ENCODE measurements at places on chromosomes 12 and 14.

DNA sequence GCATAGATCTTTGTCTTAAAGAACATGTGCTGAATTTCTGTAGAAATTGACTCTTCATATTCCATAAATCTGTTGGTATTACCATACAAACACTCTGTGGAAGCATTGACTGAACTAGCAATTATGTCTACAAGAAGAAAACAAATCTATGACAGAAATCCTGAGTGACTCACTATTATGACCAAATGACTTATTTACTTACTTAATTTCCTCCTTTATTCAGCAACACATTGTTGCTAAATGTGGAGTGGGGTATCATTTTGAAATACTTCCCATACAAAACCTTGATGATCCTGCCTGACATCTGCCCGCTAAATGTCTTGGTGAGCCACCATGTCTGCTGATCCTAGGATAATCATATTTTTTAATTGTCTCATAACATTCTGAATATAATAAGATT is 99.1 kb upstream of the SLCO1C1 start:
- no peak for DNase-seq

GRCh38 chr14:93332397-93332852 is 411 bp downstream of the BTBD7 start:
- no peak for DNase-seq

DNA sequence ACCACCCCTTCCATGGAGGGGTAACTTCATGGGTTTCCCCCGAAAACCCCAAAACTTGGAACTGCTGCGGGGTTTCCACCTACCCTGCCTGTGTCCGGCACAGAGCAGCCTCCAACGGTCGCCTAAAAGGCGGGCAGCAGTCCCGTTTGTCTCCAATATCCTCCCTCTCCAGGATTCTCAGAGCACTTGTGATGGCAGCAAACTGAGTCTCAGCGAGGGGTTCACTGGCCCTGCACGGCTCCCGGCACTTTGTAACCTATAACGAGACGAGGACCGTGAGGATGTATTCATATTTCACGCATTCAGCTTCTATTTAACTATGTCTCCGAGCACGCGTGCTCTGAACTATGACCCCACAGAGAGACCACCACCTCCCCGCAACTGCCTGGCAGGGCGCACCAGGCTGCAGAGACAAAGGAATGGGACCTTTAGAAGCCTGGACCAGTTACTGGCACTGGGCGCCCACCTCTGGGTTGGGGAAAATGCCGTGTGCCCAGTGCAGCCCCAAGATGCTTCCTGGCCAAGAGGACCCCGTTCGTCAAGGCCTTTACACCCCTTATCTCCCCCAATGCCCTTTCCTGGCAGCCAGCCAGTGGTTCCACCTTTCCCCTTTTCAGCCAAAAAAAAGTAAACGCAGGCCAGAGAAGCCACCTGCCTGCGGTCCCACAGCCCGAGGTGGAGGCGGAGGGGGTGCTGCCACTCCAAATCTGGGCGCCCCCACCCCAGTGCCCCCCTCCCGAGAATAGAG is 173.1 kb upstream of the RTL1 start:
- no peak for DNase-seq

DNA sequence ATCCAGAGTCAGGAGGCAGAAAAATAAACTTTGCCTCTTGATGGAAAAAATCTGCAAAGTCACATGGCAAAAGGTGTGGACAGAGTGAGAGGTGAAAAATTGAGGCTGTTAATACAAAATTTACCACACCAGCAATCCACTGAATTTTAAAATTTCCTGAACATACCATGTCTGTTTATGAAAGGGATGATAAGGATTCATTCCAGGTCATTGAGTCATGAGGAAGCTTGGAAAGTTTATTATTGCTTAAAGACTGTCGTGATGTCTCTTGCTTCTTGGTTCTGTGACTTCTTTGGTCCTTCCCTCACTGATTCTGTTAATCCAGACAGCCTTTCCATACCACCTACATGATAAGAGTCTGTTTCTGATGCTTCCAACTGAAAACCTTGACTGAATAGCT is 73.2 kb downstream of the TTC6 start:
- DNase-seq = no peak

DNA sequence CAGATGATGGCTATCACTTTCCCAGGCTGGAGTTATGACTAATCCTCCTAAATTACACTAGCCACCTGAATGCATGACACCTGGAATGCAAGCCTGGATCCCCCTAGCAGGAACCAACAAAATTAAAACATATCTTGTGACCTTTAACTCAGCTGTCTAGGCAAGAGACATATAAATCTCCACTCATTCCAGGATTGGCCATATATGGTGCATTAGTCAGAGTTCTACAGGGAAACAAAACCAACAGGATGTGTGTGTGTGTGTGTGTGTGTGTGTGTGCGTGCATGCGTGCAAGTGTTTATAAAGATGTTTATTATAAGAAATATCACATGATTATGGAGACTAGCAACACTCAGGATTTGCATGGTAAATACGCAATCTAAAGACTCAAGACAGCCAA is 212.8 kb downstream of the KIF21A start:
- DNase-seq = no peak

DNA sequence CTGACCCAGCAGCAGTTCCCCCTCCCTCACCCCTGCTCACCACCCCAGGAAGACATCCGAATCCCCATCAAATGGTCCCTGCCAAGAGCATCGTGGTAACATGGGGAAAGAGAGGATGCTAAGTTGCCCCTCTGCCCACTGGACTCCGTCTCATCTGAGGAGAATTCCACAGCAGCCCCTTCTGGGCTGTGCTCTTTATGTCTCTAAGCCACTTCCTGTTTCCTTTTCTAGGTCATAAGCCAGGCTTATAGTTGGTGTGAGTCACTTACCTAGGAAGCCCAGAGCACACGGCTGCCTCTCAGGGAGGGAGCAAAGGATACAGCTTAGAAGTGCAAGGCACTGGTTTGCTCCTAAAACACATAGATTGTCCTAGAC is 76.0 kb downstream of the VCPKMT start:
- DNase-seq = peak; percentile 78

GRCh38 chr14:69014829-69015259 is 35.7 kb upstream of the ACTN1 start:
- DNase-seq = no peak

DNA sequence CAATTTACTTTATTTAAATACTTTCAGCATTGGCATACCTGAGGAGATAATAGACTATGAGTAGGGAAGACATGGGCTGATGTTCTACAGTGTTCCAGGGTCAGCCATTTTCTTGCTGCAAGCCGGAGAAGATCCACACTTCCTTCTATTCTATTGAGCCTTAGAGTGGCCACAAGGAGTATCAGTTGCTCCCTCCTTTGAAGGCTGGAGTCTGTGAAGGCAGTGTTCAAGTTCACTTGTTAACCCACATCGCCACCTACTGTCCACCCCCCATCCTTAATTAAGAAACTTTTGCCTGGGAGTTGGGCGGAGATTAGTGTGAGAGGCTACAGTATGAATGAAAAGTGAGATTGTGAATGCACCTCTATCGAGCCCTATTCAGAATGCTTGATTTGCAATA is 666.6 kb downstream of the NRXN3 start:
- DNase-seq = no peak

GRCh38 chr12:26651566-26652188 is 181.3 kb downstream of the ITPR2 start:
- DNase-seq = peak; percentile 18

GRCh38 chr12:17665839-17666238 is 424.2 kb downstream of the RERGL start:
- no peak for DNase-seq

DNA sequence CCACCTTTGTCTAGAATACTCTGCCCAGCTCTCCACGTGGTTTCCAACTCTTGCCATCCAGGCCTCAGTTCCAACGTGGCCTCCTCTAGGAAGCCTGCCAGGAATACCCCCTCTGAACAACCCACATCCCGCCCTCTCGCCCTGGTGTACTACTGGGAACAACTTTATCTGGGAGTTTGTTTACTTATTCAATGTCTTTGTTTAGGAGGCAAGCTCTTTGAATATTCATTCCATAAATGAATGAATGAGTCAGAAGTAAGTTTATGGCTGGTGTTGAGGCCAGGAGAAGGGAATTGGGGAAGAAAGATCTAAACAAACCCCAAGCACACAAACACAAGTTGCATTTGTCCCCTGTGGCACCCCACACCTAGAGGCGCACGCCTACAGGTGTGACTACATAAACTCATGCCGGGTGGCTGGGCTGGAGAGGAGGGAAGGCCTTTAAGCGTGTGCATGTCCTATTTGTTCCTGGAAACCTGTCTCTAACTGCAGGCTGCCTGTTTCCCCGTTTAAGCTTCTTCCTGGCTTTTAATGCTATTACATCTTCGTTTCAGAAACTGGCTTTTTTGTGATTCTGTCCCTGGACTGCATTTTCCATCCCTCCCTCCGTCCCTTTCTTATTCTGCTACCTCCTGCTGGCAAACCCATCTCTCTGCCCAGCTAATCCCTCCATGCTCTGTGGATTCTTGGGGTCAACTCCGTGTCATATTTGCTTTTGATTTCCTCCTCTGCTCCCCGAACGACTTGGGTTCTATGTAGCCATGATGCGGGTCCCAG is 57.9 kb downstream of the FZD10 start:
- no peak for DNase-seq

- no peak for DNase-seq
Observed at GRCh38 chr12:105470601-105471000, 140.1 kb downstream of the C12orf75 start.

DNA sequence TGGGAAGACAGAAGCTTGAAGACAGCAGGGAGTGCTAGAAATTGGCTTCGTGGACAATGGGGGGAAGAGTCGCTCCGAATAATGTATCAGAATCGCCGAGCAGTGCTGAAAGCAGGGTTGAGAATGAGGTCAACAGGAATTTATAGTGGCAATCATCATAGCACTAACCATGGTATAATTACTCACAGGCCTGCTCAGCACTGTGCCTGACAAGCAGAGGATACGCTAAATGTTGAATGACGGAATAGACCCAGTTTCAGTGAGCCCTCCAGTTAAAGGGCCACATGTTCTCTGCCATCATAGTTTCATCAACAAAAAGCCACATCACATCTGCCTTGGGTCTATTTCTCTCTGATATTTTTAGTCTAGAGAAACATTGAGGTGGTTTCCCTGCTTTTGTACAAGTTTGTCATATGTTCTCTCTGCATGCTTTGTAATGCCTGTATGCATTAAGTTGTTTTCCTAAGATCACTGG is 130.3 kb upstream of the EGLN3 start:
- no peak for DNase-seq

- peak; percentile 42 for DNase-seq
Observed at GRCh38 chr12:54053751-54054741, at the start of gene HOXC4. Gene HOXC4 (plus strand): TSS chr12:54053835. CDS start chr12:54053923, 88 bp downstream.

DNA sequence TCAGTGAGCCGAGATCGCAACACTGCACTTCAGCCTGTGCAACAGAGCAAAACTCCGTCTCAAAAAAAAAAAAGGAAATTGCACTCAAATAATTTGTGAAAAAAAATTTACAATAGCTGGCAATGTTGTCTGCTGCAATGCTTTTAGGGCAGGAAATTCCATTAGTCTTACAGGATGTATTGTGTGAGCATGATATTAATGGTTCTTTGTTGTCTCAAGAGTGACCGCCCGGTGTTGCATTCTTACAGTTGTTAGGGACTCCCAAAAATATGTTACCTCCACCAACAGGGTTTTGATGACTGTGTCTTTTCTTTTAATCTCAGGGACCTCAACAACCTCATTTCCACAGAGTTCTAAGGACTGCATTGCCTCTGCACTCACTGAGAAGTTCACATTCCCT is 44.8 kb downstream of the PZP start:
- no peak for DNase-seq

DNA sequence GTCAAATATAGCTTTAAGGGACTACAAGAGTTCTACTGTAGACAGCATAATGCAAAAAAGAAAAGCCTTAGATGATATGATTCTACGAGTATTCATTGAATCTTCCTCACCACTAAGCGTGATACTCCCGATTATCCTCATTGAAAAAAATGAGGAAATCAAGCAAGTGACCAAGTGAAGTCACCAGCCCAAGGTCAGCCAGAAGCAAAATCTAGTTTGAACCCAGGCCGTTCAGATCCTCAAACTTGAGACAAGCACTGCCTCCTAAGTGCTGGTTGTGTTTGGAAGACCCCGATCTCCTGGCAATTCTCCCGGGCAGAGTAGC is 845 bp downstream of the GIT2 start:
- DNase-seq = no peak

DNA sequence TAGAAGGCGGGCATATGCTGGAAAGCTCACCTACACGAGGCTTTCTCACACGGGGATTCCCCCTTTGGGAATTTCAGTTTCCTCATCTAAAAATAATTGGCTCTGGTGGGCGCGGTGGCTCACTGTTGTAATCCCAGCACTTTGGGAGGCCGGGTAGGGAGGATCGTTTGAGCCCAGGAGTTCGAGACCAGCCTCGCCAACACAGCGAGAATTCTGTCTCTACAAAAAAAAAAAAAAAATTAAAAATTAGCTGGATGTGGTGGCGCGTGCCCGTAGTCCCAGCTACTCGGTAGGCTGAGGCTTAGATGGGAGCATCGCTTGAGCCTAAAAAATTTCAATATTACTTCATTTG is 400 bp upstream of the NDUFA12 start:
- no peak for DNase-seq

- no peak for DNase-seq
Observed at GRCh38 chr12:10126413-10126812, 3.6 kb downstream of the CLEC7A start.

- no peak for DNase-seq
Observed at GRCh38 chr12:30010071-30011052, 226.6 kb upstream of the TMTC1 start.

DNA sequence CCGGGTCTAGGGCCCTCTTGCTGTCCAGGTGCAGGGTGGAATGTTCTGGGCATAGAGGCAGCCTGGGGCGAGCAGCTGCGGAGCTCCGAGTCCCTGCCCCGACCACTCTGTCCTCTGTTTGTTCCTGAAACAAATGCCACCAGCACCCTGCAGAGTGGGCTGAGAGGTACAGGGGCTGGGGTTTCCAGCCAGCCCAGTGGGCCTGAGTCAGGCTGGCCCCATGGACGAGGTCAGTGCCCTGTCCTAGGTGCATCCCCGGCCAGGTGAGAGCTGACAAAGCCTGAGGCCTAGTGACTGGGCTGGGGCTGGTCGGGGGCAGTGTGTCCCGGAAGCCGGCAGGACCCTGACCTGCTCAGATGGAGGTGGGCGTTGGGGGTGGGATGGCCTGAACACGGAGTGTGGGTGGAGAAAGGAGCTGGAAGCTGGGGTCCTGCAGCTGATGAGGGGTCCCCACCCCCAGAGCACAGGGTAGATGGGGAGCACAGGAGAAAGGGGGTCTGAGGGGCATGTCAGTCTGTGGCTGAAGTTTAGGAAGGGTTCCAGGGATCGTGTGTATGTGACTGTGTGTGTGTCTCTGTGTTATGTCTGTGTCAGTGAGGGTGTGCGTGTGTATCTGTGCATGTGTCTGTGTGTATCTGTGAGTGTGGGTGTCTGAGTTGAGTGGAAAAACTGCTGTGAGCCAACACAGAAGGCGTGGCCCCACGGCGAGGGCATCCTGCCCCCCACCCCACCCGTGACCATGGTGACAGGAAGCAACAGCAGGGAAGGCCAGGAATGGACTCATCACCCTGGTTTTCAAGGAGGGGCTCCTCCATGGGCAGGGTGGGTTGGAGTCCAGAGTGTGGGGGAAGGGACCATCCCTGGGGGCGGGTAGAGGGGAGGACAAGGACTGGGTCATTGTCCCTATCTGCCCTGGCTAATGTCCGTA is 2.4 kb upstream of the CRIP1 start:
- peak; percentile 84 for DNase-seq

GRCh38 chr14:20429801-20430669 is 5.9 kb downstream of the KLHL33 start:
- DNase-seq = no peak

- DNase-seq = no peak
Observed at GRCh38 chr14:23020143-23021128, 10.5 kb upstream of the C14orf93 start.

- no peak for DNase-seq
Observed at GRCh38 chr14:101215266-101215665, 311.7 kb upstream of the RTL1 start.

- no peak for DNase-seq
Observed at GRCh38 chr12:111276146-111276545, 92.7 kb downstream of the PHETA1 start.

All from CD4-positive, alpha-beta T cell treated with Interleukin-4 for 1 hour (primary cell).